ENCODE measurements at places on chromosomes 1 and 21.
A peak's percentile ranks its signal among the peaks of the same experiment; 100 is the strongest.

DNA sequence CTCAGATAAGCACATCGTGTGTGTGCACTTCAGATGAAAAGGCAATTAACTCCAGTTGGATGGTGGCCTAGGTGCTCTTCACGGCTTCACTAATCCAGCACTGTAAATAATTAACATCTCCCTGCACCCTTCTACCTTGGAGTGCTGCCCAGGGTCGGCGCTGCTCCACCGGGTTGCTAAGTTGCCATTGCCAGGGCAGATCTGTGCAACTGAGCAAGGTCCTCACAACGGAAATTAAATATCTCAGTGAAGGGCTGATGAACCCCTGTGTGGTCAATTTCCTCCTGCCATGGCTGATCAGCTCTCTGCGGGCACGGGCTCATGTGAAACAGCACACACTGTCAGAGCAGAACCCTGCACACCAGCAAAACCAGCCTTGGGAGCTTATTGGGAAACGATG, 63.2 kb downstream of the SYDE2 start:
- no peak for DNase-seq

- DNase-seq: peak; percentile 77
Measured at GRCh38 chr1:8427493-8427892, 109.6 kb downstream of the SLC45A1 start.

DNA sequence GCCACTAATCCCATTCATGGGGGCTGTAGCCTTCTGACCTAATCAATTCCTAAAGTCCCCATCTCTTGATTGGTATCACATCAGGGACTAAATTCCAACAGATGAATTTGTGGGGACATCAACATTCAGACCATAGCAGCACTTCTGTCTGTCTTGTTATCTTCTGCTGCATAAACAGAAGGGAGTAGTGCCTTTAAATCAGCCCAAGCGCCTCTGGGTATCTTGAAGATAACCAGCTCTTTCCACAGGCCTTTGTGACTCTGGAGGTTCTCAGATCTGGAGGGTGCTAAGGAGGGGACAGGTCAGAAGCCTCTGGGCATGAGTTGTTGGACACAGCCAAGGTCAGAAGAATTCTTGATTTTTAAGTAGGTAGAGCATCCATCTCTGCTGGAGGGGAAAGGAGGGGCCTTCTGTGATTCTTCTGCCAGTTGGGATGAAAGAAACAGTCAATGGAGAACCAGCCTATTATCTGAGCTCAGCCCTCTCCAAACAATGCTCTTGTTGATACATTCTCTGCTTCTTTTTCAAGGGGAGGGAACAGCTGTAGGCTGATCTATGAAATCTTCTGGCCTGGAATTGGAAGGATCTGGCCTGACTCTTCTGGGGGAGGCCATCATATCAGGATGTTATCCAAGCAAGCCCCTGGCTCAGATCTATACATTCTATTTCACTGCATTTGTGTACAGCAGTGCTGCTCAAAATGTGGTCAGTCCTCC, 31.3 kb upstream of the LRIG2 start:
- DNase-seq: no peak

GRCh38 chr1:2934642-2935081, 86.6 kb upstream of the ACTRT2 start:
- no peak for DNase-seq

- DNase-seq: no peak
Measured at GRCh38 chr1:168476588-168477385, 67.0 kb downstream of the XCL2 start.

- DNase-seq: no peak
Measured at GRCh38 chr1:201310986-201311355, 27.7 kb downstream of the PKP1 start.

DNA sequence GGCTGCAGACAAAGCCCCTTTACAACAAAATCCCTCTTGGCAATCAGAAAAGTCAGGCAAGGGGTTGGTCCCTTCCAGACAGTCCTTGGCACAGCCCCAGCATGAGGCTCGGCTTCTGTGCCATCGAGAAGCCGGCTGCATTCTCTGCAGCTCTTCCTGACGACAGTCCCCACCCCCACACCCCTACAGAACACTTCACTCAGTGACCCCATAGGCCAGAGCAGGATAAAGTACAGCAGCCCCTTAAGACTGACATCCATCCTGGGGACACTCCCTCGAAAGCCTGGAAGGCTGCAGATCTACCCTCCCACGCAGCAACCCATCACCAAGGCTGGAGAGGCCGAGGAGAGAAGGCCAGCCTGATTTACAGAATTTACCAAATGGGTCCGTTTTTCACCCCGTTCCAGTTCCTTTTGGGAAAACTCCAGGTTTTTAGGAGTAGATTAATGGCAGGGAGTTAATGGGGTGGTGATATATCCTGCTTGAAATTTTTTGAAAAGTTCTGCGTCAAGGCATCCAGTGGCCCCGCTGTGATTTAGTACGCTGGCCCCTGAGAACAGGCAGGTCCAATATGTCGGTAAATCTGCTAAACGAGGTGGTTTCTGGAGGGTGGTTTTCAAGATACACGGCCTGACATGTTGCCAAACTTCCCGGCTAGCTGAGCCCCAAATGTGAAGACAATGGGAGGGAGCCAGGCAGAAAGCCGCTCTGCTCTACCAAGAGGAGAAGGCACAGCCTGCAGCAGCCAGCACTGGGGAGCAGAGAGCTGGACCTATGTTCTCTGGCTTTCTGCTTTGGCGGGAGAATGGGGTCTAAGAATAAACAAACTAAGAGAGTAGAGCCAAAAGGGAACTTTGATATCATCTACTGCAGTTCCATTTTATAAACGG, 81.7 kb downstream of the SSBP3 start:
- no peak for DNase-seq

GRCh38 chr1:82321794-82322193, 521.1 kb downstream of the ADGRL2 start:
- no peak for DNase-seq

DNA sequence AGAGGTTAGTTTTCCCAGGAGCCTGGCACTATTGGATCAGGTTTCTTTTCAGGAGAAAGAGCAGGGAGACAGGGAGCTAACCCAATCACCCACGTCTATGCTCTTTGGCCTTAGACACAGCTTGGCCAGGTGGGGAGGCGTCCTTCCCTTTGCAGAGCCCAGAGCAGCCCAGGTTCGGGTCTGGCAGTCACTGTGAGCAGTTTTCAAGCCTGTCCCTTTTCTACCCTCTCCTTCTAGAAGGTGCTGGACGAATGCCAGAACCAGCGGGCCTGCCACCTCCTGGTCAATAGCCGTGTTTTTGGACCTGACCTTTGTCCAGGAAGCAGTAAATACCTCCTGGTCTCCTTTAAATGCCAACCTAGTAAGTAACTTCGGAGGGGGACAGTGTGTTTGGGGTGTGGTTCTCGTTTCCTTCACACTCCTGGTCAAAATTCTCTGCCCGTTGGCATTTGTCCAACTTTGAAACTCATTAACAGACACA, 44.9 kb downstream of the EVA1C start:
- no peak for DNase-seq

DNA sequence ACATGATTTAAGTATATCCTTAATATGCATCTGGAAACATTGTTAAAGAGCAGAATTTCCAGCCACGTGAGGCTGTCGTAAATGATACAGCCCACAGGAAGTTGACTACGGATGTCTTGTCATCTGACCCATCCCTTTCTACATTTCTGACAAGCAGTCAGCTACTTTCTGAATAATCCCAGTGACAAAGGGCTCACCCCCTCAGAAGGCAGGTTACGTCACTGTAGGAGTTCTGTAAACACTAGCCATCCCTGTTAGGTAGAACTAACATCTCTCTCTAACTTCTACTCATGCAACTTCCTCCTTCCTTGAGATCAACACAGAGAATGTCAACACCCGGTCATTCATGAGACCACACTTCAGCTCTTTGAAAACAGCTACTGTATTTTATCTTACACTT, 259.2 kb downstream of the GREM2 start:
- DNase-seq: no peak

- DNase-seq: no peak
Measured at GRCh38 chr1:235151033-235151432, 10.0 kb downstream of the RBM34 start.

- no peak for DNase-seq
Measured at GRCh38 chr21:34345091-34345871, 18.5 kb upstream of the KCNE2 start.

DNA sequence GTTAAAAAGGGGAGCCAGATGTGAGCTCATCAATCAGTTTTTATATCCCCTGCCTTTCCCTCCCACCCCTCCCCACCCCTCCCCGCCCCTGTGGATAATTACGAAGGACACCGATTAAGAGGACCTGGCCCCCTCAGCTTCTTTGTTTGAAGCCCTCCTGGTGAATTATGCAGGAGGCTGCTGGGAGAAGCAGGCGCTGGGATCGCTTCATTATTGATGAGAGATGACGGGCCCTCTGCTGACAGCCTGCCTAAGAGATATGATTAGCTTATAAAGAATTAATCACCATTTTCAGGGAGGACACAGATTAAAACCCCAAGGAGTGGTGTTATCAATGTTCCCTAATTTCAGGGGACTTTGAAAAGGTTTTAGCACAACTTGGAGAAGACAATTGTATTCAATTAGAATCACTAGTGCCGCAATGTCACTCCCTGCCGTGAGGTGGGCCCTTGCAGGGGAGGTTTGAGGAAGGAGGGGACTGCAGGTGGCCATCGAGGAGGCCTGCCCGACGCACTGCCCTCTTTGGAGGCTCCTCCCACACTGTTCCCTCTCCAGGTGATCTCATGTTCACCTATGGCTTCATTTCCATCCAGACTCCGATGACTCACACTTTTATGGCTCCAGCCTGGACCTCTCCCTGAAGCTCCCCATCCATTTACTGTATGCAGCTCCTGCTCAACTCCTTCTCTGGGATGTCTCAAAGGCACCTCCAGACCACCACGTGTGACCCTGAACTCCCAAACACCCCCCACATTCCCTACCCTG, 67.0 kb upstream of the KLHDC7A start:
- DNase-seq: no peak

GRCh38 chr1:234841710-234842231, 231.8 kb upstream of the IRF2BP2 start:
- peak; percentile 69 for DNase-seq

GRCh38 chr1:119040906-119041305, 52.8 kb upstream of the TBX15 start:
- no peak for DNase-seq

DNA sequence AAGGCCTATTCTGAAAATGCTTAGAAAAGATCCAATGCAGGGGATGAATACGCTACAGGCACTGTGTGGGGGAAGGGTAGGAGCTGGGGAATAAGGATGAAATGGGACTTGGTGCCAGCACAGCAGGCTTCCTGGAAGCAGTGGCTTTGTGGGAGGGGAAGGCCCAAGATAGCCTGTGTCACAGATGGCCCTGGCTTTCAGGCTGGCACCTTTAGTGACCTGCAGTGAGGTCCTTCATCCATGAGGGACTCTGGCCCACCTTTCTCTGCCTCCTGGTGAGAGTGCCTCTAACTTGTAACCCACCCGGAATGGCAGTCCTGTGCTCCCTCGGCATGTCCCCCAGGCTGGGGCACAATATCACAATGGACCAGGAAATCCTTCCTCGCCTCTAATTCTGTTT, 919 bp downstream of the CHI3L1 start:
- no peak for DNase-seq

DNA sequence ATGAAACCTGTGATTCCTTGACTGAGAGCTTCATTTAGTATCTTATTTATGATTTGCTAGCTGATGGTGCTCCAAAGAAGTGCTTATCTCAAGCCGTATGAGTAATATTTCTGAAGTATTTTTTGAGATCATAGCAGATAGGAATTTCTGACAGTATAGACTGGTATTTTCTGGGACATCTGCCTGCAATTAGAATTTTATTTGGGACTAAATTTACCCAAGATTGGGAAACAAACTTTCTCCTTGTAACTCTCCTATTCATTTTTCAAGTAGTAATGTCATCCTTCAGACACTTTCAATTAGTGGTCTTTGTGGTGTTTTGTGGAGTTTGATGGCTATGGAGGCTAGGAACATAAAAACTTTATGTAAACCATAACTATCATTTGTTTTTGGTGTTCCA, 597.2 kb upstream of the ZP4 start:
- no peak for DNase-seq

- DNase-seq: no peak
Measured at GRCh38 chr21:41840880-41841279, 38.3 kb downstream of the PRDM15 start.

DNA sequence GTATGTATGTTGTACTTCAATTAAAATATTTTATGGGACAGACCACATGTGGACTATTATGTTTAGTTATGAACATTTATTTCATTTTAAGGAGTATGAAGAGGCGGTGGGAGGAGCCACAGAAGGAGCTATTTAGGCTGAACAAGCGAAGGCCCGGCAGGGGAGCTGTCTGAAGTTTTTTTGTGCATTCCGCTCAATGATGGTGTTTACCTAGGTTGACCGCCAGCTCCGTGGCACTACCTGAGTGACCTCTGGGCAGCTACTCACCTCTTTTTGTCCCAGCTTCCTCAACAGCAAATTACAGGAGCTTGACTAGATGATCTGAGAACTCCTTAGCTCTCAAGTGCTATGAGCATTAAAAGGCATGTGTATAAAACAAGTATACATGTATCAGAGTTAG, 32.7 kb upstream of the C1orf198 start:
- no peak for DNase-seq

DNA sequence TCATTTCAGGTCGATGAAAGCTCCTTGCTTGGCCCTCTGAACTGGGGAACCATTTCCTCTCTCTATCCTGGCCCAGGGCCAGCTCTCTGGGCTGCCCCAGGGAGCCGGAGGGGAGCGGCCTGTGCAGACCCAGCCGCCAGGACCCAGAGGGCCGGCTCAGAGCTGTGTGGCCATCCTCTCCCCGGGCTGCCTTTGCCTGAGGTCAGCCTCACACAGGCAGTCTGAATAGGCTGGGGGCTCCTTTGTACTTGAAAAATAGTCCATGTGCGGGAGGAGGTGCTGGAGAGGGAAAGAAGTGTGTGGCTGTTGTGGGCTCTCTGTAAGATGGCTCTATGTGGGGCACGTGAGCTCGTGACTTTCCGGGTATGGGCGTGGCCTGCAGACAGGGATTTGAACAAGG, 275.1 kb upstream of the VAMP3 start:
- no peak for DNase-seq

GRCh38 chr1:119101563-119101962, 38.9 kb downstream of the WARS2 start:
- no peak for DNase-seq

DNA sequence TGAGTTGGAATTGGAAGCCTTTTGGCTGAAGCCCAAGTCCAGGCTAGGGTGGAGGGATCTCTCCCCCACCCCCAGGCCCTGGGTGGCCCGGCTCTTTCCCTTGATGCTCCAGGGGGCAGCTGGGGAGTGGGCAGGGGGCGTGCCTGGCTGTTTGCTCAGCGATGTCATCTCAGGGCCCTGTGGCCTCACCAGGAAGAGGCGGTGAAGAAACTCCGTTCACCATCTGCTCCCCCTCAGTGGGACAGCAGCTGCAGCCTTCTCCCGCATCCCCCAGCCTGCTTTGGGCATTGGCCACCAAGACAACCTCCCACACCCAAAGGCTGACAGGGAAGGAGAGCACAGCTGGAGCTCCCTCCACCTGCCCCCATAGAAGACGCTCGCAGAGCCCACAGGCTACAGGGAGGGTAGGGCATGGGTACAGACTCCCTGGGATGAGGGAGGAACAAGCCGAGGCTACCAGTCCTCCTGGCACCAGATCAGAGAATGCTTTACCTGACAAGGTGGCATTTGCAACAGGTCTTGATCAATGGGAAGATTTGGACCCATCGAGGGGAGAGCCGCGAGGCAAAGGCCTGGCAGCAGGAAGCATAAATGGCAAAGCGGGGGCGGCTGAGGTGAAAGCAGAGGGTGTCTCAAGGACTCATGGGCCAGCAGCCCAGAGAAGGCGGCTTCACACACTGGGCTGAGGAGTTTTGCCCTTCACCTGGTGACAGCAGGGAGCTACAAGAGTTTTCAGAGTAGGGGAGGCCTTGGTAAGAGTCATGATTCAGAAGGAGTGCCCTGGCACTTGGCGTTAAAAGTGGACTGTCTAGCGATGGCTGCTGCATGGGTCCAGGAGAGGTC, 6.5 kb upstream of the GUCA2A start:
- no peak for DNase-seq
